Activated CD4-positive, alpha-beta T cell treated with anti-CD3 and anti-CD28 coated beads, Interleukin-2, amount 50 U/mL, for 4 hours (primary cell): ENCODE measurements at places on chromosomes 16 and 17.

DNA sequence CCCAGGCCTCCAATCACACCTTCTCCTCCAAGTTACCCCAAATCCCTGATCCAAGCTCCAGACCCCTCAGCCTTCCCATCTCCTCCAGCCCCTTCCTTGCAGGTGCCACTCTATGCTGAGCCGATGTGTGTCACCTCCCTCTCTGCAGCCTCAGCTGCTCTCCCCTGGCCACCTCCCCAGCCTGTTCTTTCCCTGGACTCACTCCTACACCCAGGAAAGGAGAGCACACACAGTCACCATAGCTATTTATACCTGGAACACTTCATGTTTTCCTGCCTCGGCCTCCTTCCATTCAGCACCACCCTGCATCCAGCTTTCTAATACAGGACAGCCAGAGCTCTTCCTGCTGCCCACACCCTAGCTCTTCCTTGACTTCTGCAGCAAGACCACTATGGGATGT lies 12.5 kb upstream of the TMEM132E start:
- no peak for DNase-seq

DNA sequence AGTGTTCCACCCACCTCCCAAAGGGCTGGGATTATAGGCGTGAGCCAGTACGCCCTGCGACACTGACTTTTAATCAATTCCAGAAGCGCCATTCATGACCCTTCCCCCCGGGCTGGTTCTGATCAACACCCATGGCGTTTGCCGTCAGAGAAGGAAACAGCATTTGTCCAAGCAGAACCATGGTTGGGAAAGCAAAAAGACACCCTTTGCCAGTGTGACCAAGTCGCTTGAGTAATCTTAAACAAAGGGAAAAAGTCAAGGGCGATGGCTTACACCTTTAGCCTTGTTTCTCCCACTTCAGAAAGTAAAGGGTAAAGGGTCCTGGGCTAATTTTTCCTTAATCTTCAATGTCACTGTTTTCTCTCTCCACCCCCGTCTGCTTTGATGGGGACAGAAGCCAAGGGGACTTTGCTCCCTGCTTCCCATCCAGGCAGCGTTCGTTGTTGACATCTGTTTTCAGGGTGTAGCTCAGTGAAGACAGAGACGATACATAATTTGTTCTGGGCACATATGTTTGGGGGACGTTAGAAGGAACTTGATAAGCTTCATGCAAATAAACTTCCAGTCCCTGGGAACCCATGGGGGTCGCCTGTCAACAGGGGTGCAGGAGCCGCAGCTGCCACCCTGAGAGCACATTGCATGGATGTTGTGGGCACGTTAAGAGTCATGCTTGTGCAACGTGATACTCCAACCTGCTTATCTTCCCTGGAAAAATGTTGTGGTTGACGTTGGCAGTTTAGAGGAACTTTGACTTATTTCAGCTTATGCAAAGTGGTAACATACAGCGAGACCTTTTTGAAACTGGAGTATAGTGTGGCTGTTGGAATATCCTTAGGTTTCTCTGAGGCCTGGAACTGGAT lies 50.6 kb upstream of the TANGO6 start:
- DNase-seq: no peak

DNA sequence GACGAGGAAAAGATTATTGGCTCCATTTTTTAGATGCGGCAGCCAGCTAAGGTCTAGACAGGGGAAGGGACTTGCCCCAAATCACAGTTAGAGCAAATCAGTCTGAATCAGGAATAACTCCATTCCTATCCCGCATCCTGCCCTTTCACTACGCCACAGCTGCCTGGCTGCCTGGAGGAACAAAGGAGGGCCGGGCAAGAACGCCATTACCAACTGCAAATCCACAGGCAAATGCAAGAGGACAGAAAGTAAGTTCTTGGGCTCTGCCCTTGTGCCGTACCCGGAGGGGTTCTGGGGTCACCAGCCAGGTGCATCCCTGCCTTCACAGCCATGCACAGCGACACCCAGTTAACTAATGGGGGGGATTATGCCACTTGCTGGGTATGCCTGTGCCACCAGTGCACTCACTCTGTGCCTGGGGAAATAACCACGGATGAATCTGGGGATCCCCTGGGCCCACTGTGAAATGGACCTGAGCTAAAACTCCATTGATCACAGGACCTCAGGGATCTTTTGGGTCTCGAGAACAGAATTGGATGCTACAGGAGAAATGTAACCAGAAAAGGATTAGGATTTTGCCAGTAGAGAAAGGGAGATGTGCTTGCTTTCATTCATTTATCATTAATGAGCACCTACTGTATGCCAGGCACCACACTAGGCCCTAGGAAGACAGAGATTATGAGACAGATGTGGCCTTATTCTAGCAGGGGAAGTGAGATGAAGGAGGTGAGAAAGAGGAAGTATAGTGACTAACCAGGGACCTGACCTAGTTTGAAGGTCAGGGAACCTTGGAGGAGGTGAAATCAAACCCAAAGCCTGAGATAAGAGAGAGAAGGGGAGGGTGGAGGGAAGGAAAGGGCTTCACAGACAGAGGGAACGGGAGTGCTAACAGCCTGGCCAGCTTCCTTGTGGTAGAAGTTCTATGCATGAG lies 17.7 kb downstream of the BCL7C start:
- no peak for DNase-seq

- DNase-seq: no peak
These were observed 32.5 kb downstream of the DGKE start for GRCh38 chr17:56866496-56866895.

DNA sequence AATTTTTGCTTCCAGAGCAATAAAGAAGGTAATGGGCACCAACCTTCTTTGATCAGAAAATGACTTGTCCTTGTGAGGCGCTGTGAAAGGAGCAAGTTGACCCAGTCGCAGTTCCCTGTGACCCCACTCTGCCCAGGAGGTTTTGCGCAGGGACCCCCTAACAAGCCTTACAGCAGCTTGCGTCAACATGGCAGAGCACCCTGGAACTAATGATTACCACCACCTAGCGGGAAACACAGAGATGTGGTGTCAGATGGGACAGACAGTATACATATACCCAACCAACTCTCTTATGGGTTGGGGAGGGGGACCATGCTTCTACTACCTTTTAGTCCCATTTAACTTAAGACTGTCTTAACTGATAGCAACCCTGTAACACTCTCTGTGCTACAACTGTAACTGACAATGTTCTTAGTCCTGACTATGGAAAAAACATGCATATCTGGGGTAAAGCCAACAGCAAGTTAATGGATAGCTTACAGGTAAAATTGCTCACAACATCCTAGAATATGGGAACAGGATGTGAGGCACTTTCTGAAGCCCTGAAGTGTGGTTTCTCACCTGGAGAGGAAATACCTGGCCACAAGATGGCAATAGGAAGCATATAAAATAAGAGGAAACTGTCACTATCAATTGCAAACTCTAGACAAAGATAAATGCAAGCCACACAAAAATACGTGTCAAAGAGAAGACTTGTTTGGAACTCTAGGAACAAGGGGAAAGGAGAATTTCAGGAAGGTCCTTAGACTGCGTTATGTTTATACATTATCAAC lies 3.0 kb downstream of the KARS1 start:
- no peak for DNase-seq

GRCh38 chr17:30376621-30377452 lies 1.9 kb upstream of the CPD start:
- peak; percentile 29 for DNase-seq

GRCh38 chr16:75265911-75266701 lies 14.7 kb upstream of the BCAR1 start:
- no peak for DNase-seq

- DNase-seq: no peak
These were observed 2.1 kb downstream of the SOX9 start for GRCh38 chr17:72122765-72123529.

GRCh38 chr16:23948949-23949411 lies 113.2 kb downstream of the PRKCB start:
- peak; percentile 44 for DNase-seq

DNA sequence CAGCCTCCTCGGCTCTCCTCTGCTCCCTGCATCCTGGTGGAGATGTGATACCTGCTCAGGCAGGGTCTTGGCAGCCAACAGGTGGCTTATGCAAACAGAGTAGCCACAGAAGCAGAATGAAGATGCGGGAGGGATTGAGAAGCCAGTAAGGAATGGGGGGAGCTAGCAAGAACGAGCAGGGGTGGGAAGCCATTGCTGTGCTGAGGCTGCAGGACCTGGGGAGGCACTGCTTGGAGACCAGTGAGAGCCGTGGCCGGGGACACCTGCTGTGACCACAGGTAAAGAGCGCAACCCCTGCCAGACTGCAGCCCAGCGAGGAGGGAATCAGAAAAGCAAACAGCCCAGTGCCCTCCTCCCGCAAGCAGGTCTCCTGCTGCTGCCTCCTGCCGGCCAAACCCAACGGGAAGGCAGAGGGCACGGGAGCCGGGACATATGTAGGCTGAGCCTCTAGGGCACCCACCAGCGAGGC lies 14.7 kb downstream of the AIPL1 start:
- DNase-seq: no peak

GRCh38 chr16:84800158-84800978 lies 19.4 kb upstream of the CRISPLD2 start:
- DNase-seq: no peak

DNA sequence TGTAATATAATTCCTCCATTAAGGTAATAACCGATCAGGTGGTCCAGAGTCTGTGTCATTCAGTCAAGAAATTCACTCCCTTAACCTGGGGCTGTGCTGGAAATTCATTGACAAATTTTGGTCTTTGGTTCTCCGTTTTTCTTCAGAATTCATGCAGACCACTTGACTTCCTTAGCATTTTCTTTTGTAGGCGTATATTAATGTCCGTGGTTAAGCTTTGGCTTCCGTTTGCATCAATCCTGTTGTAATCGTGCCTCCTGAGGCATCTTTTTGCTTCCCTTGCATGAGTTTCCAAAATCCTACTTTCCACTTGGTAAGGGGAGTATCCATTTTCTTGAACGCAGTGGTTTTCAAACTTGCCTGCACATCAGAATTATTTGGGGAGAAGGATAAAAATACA lies 9.0 kb downstream of the LRRC37B start:
- DNase-seq: no peak

DNA sequence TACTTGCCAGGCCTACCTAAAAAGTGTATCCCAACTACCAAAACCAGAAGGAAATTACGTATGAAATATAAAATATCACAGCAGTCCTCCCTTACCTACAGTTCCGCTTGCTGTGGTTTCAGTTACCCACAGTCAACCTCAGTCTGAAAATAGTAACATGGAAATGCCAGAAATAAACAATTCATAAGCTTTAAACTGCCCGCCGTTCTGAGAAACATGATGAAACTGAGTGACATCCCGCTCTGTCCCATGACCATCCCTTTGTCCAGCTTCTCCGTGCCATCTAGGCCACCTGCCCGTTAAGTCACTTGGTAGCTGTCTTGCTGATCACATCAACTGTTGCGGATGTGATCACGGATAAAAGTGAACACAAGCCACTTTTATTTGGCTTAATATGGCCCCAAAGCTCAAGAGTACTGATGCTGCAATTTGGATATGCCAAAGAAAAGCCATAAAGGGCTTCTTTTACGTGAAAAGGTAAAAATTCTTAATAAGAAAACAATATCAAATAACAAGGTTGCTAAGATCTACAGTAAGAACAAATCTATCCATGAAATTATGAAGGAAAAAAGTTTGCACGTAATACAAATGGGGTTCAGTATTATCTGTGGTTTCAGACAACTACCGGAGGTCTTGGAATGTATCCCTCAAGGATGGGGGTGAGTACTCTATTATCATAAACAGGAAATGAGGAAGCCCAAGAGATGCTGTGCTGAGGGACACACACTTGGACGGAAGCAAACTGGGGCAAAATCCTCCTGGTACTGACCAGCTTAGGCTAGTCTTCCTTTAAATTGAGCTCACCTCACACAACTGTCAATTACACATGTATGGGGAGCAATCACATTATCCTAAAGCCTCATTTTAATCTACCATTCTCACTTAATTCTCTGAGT lies 8.2 kb downstream of the USP22 start:
- no peak for DNase-seq

DNA sequence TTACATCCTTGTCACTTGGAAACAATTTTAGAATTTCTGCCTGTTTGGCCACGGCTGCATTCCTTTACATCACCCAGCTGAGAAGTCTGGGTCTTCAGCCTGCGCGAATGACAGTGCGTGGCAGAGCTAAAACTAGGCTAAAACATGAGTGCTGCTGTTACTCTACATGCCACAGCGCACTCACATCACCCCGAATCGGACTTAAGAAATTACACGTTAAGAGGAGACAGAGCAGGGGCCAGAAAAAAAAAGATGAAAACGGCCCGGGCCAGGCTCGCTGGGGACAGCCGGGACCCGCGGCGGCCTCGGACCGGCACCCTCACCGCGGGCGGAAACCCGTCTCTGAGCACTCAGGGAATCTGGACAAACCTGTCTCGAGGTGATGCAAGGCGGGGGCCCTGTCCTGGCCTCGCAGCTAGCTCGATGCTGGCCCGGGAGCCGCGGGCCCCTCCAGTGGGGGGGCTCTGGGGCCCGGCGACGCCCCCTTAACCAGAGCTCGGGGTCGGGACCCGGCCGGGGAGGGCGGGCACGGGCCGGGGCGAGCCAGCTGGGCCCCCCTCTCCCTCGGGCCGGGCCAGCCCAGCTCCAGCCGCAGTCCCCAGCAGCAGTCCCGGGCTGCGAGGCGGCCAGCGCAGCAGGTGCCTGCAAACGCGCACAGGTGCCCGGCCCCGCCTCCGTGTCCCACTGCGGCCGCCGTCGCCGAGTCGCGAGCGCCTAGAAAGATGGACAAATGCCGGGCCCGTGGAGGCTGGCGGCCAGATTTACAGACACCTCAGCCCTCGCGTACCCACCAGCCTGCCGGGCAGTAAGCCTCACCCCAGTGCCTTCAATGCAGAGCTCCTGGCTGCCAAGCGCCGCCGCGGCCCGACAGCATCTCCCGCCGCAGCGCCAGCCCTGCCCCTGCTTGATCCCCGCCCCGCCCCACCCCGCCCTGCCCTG lies at the start of gene AKTIP:
Gene AKTIP, minus strand, starts transcription at position 879 of the 939 bp plus-strand sequence. CDS start 2,950 bp downstream, outside the sequence.
- DNase-seq: no peak

- DNase-seq: no peak
These were observed 20.1 kb upstream of the MLYCD start for GRCh38 chr16:83878838-83879237.

DNA sequence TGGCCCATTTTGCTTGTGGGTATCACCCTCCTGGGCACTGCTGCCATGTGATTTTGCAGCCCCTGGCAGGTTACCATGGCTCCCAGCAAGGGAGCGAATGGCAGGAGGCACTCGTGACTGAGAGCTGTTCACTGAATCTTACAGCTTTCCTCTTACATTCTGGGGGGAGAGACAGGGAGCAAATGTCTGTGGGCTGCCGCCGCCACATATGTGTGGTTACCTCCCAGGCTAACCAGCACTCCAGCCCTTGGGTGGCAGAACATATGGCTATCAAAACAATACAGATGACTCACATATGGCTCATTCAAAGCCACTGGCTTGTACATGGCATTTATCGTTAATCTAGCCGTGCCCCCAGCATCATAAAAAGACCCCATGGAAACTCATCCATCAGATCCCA lies 19.8 kb downstream of the GTF3C1 start:
- DNase-seq: no peak

DNA sequence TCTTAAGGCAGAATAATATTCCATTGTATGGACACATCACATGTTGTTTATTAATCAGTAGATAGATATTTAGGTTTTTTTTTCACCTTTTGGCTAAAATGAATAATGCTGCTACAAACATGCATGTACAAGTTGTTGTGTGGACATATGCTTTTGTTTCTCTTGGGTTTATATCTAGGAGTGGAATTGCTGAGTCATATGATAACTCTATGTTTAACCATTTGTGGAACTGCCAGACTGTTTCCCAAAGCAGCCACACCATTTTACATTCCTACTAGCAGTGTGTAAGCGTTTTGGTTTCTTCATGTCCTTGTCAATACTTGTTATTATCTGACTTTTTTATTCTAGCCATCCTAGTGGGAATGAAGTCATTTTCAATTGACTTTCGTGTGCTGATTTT lies 21.3 kb downstream of the CYLD start:
- DNase-seq: no peak
